Fibroblast of skin of right biceps (primary cell): ENCODE measurements at places on chromosomes 3 and 15.

- DNase-seq = no peak
Measured at GRCh38 chr3:119679874-119680273, 2.7 kb upstream of the COX17 start.

DNA sequence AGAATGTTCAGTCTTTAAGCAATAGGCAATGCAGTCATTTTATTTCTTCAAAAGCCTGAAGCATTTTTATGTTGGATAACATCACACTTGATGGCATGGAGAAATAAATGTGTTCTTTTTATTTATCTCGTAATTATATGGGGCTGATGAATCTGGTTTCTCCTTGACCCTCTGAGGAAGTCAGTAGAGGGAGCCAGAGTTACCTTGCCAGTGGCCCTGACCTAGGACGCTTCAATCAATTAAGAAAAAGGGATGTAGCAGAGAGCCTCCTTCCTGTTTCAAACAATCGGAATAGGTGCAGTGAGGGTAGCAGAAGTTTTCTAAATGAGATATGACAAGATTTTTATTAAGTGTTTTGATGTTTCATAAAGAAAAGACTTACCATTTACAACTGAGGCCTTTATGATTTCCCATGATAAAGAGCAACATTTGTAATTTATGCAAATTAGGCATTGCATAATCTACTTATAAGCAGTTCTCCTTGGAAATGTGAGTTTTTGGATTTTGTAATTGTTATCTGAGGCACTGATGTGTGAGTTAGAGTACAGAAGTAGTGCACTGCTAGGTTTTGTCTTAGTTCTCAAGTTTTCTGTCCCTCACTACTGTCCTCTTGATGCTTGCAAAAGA is 129.1 kb downstream of the RAP2B start:
- DNase-seq = no peak

GRCh38 chr3:30852833-30853232 is 41.6 kb downstream of the GADL1 start:
- DNase-seq = no peak

DNA sequence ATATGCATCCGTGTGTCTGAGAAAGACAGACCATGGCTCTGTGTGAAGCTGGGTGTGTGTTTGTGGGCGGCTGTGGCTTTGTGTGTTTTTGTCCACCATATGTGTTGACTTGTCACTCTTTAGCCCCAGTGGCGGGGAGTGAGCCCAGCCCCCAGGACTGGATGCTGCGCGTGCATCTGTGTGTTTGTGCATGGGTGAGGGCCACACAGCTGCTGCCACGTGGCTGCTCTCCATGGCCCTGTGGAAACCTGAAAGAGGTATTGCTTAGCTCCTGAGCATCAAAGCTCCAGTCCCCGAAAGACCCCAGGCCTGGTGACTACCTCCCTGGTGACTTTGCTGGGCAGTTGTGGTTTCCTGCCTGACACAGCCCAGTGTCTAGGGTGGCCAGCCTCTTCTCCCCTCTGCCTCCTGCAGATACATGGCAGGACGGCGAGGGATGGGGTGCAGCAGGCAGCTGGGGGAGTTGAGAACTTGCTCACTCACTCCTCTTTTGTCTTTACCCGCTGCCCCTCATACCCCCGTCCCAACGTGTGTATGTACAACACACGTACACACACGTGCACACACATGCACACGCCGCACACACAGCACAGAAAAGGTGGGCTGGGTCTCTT is 6.5 kb downstream of the EPHB3 start:
- DNase-seq = peak; percentile 54

DNA sequence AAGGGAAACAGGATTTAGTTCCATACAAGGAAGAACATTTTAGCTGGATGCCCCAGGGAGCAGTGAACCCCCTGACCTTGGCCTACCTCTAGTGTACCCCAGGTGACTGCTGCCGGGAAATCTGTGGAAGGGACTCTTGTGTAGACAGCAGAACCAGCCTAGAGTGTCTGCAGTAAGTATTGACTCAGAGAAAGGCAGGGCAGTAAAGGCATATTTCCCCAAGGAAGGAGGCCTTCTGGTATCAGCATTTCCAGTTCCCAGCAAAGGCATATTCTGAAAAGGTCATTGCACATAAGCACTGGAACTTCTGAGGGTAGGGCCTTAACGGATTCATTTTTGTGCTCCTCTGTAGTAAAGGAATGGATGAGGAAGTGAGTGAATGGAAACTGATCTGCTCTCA is 246.2 kb downstream of the FAM43A start:
- DNase-seq = no peak

DNA sequence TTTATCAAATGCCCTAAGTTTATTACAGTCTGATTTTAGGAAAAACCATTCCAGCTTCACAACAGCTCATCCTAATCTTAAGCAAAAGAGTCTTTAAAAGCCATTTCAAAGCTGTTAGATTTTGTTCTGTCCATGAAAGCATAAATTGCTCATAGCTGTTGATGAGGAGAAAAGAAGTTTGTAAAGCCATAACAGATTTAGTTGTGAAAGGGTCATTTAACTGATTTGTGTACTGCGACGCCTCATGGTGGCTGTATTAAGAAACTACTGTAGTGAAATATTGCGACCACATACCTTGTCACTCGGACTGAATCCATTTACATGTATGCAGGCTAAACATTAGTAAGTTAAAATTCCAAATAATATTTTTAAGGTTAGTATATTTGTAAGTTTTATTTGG is 20.9 kb downstream of the BBX start:
- no peak for DNase-seq

DNA sequence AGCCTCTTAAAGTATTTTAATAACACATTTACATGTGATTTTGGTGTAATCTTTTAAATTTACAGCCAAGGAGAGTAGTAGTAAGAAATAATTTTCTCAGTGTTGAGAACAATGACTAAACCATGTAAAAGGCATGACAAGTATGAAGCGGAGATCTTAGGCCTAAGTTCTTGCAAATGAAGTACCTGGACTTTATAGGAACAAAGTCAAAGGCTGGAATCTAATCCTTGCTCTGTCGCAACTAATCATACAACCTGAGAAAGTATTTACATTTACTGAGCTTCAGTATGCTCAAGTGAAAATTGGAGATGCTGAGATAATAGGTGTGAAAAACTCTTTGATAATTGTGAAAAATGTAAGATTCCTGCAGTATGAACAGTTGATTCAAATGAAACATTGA is 86.4 kb upstream of the VGLL3 start:
- no peak for DNase-seq

- no peak for DNase-seq
Measured at GRCh38 chr3:166713787-166714186, 666.3 kb downstream of the ZBBX start.

- DNase-seq = no peak
Measured at GRCh38 chr15:66745530-66746230, 43.6 kb downstream of the SMAD6 start.

GRCh38 chr3:159239059-159239458 is 437.2 kb downstream of the MFSD1 start:
- DNase-seq = peak; percentile 44

DNA sequence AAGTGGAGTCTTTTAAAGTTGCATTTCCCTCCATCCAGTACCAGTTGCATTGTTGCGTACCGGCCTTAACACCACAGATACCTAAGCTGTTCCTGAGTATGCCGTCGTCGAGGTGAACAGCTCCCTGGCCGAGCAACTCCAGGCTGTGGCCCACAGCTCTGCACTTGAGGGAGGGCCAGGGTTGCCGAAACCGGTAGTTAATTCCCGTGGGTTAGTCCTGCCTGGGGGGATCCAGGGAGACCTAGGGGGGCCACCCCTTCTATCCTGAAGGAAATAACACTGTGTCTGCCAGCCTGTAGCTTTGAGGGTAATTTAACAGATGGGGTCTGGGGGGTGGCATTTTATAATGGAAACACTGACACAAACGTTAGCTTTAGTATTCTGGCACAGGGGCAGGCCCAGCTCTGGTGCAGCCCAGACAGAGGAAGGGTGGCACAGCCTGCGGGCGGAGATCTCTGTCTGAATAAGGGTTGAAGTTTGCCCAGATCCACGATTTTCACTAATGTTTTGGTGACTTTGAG is 60.8 kb downstream of the RGMA start:
- DNase-seq = no peak
